Germinal center (tissue), 1 donor: ENCODE measurements at places on chromosomes 1 and 21.

DNA sequence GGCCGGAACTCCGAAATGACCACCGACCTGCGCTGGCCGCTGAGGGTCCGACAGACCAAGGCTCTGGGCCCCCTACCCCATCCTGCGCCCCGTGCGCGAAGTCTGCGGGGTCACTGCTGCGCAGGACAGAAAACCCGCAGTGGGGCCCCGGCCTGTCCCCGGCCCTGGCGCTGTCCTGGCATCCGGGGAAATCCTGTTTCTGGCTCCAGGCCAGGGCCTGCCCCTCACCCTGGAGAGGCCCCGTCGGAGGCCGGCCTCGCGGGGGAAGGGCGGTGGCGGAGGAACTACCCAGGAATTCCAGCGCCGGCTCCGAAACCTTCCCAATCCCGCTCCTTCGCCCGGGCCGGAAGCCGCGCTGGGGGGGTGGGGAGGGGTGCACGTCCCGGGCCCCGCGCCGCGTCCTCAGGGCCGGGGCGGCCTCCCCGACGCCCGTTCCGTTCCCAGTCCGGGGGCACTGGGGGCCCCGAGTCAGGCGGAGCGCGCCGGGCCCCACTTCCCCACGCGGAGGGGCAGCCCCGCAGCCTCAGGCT, 77.0 kb downstream of the MORN1 start:
- DNase-seq: peak; percentile 20

DNA sequence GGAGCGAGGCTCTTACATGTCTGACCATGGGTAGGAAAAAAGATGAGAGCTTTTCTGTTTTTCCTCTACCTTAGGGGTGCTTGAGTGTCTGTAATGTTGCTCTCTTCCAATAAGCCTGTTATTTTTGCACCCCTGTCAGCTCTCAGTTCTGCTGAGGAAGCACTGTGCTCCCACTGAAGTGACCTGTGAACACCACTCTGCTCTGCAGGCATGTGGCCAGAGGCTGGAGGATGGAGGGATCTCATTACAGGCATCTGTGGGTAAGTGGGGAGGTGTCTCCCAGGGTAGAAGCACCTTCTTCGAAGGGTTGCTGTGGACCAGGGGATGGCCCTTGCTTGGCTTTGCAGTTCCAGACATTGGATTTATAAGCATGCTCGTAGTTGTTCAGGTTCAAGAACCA, 56.8 kb upstream of the RBM15 start:
- DNase-seq: no peak

GRCh38 chr1:221716713-221717484, 25.0 kb downstream of the DUSP10 start:
- DNase-seq: no peak

GRCh38 chr1:70247768-70248167, 26.6 kb downstream of the SRSF11 start:
- no peak for DNase-seq

DNA sequence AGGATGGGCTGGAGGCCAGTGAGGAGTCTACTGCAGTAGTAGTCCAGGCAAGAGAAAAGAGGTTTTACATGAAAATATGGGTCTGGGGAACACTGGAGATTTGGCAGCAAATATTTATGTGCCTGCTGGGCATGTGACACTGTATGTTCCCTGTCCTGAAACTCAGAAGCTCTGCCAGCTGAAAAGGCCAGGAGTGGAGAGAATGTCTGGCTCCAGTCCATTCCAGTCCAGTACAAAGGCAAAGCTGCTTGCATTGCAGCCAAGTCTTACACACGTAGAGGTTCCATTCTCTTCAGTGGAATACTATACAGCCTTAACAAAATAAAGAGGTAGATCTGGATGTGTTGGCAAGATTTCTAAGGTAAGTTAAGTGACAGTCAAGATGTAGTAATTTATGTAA, 7.5 kb upstream of the YBX1 start:
- no peak for DNase-seq

- DNase-seq: no peak
These were observed 3.8 kb downstream of the GJB3 start for GRCh38 chr1:34784751-34785221.

- no peak for DNase-seq
These were observed at the start of gene NGF for GRCh38 chr1:115337633-115338456. TSS of gene NGF (minus strand) at chr1:115338249. CDS start at chr1:115286795, 51,454 bp downstream.

DNA sequence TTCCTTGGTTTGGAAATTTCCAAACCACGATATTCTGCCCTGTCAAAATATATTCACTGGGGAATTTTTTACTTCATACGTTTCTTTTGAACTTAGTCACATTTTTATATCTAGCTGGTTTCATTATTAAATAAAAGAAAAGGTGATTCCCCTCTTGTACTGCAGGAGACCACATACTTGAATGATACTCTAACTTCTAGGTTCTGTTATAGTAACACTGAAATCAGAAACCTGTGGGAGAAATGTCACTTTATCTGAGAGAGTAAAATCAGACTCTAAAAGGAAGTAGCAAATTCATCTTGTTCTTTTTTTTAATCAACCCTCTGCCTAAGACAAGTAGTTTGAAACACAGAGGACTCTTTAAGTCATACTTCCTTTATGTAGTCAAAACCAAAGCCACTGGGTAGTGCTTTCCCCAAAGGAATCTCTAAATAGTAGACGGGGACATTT, 34.4 kb downstream of the MRPL39 start:
- DNase-seq: peak; percentile 20

GRCh38 chr1:182643699-182644098, 39.5 kb upstream of the RGS16 start:
- no peak for DNase-seq

DNA sequence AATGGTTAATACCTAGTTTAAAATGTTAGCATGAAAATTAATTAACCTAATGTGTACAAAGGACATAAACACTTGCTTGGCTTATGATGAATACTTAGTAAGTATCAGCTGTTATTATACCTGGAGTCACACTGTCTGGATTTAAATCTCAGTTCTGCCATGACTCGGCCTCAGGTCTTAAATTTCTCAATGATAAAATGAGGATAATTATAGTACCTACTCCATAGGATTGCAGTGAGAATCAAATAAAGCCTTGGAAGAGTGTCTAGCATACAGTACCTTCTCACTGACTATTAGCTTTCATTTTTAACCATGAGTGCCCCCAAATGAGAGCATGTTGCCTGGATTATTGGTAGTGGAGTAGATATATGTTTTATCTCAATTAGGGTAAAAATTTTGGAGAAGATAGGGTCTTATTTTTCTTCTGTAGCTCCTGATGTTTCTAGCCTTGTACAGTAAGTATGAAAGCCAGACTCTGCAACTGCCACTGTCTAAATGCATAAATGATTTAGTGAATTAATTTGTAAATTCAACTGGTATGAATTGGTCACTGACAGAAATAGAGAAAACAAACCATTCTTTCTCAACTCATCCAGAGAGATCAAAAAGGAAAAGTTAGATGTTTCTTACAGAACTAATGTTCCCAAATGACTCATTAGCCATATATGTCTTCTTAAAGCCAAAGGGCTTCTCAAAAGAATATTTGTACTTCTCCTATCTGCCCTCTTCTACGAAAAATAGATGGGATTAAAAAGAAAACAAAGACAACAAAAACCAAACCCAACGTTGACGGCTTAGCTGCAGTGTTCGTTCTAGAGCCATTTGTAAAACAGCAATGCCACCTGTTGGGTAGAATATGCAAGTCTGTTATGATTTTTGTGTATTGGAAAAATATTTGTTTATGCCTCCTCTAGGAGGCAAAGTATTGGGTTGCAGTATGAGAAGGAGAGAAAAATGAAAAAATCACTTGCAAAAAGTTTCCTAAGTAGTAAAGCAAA, 53.8 kb upstream of the MROH9 start:
- no peak for DNase-seq

DNA sequence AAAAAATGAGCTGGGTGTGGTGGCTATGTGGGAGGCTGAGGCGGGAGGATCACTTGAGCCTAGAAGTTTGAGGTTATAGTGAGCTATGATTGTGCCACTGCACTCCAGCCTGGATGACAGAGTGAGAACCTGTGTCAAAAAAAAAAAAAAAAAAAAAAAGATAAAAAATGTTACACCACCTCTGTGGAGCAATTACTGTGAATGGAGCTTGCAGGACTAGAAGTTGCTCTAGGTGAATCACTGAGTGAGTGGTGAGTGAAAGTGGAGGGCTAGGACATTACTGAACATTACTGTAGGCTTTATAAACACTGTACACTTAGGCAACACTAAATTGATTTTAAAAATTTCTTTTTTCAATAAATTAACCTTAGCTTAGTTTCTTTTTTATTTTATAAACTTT, 21.9 kb downstream of the TLCD4 start:
- DNase-seq: no peak

DNA sequence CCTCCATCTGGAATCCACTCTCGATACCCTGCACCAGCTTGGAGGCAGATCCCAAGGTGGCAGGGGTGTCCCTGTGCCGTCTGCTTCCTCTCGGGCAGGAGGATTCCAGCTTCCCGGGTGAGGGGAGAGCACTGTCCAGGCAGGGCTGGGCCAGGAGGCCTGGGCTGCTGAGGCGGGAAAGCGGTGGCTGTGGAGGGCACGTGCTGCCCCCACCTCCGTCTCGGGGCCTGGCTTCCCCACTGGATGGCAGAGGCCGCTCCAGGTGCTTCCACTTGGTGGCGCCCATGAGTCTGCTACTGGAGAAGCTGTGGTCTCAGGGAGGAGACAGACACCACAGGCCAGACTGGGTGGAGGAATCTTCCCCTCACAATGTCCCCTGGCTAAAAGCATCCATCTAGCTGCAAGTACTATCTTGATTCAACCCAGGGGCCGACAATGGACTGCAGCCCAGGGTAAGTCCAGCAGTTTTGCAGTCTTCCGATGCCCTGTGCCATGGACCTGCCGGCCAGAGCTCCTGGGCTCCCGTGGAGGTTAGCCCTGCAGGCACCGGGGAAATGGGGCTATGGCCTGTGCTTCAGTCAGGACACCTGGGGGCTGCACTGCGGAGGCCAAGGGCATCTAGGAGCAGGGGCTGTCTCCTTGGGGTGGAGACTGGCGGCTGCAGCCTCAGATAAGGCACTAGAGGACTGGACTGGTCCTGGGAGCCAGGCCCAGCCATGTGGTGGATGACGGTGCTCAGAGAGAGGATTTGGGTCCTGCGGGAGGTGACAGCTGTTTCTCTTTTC, 41.3 kb upstream of the EIF4G3 start:
- DNase-seq: no peak

DNA sequence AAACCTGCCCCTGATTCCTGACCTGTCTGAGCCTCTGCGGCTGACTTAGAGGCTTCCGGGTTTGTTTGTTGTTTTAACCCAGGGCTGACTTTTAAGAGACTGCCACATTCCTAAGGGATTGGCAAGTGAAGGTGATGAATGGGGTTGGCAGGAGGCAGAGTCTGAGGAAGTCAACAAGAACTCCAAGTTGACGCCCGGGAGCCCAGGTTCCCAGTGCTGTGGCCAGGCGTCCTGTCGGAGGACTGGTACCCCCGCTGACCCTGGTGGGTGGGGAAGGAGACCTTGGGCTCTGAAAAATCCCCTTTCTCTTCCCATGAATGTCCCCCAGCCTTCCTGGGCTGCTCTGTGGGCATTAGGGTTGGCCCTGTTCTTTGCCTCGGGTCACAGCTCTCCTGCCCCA, 19.7 kb upstream of the EPS8L3 start:
- DNase-seq: no peak

DNA sequence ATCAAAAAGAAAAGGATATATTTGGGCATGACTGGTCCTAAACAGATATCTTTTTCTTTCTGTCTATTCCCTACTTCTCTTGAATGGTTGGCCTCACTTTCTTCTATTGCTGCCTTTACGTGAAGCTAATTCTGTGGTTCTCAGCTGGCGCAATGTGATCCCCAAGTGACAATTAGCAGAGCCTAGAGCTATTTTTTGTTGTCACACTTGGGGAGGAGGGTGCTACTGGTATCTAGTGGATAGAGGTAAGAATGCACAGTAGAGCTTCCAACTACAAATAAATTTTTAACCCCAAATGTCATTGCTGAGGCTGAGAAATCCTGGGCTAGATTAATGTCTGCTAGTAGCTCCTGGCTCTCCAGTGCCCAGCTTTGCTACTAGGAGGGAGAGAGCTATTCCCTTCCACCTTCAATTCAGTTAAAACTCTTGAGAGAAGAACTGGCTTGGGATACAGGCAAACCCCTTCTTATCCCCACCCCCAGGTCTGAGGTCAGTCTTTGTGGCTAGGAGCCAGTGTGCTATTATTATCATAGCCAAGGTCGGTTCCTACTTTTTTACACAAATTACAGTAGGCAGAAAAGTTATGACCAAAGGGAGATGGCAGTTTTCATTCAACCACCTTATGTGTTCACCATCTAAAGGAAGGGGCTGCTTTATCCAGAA, 102.1 kb downstream of the SNX7 start:
- DNase-seq: no peak

DNA sequence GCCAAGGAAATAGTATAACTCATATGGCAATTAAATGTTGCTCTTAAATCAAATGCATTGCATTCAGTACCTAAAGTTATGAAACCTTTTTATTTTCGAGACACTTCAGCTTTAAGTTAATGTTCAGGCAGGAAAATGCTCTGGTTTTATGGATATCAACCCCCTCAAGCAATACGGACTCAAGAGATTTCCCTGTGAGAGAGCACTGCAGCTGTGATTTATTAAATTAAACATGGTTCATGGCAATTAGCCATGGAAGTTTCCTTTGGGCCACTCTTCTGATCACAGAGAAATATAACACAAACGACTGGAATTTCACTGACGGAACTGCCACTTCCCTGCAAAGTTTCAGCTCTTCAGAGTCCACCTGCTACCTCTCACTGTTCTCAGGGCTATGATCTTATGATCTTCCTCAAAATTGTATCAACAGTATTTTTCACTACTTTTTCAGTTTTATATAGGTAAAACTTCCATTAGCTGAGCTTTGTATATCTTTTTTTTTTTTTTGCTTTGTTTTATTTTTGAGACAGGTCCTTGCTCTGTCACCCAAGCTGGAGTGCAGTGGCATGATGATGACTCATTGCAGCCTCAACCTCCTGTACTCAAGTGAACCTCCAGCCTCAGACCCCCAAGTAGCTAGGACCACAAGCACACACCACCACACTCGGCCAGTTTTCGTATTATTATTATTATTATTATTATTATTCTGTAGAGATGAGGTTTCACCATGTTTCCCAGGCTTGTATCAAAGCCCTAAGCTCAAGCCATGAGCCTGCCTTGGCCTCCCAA, 923.1 kb upstream of the TMPRSS15 start:
- no peak for DNase-seq

GRCh38 chr1:13965770-13966398, 265.9 kb downstream of the PRDM2 start:
- no peak for DNase-seq

DNA sequence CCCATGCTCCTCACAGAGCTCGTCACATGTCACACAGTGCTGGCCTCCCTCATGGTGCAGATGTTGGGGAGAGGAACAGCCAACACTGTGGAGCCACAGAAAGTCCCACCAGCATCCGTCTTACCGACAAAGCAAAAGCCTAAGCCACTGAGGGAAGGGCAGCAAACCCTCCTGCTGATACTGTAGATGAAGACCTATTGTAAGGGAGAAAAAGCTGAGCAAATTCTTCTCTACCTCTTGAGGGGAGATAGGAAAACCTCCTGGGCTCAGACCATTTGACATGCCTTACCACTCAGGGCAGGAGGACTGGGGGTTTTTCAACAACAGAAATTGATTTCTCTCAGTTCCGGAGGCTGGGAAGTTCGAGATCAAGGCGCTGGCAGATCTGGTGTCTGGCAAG, 95.9 kb downstream of the WDR64 start:
- no peak for DNase-seq
